NCI-H774 (cell line): ENCODE measurements at places on chromosomes 11 and 22.

GRCh38 chr22:26725012-26725676 is 67.8 kb downstream of the MIAT start:
- DNase-seq: no peak

DNA sequence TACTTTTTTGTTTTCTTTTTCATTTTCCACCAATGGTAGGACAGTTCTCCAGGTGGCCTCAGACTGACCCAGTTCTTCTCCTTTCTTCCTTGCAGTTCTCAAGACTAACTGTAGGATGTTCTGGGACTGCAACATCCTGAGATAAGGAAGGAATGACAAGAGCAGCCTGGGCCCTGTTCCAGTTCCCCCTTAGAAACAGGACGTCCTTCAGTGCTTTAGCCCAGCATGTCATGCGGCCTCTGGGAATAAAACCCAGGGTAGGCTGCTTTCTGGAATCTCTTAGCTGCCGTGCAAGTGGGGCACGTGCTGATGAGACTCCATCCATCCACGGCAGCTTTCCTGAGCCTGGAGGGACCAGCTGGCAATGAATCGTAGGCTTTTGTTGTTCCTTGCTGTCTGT is 24.0 kb upstream of the CADM1 start:
- no peak for DNase-seq

GRCh38 chr11:46326813-46327416 is 20.3 kb upstream of the DGKZ start:
- no peak for DNase-seq

DNA sequence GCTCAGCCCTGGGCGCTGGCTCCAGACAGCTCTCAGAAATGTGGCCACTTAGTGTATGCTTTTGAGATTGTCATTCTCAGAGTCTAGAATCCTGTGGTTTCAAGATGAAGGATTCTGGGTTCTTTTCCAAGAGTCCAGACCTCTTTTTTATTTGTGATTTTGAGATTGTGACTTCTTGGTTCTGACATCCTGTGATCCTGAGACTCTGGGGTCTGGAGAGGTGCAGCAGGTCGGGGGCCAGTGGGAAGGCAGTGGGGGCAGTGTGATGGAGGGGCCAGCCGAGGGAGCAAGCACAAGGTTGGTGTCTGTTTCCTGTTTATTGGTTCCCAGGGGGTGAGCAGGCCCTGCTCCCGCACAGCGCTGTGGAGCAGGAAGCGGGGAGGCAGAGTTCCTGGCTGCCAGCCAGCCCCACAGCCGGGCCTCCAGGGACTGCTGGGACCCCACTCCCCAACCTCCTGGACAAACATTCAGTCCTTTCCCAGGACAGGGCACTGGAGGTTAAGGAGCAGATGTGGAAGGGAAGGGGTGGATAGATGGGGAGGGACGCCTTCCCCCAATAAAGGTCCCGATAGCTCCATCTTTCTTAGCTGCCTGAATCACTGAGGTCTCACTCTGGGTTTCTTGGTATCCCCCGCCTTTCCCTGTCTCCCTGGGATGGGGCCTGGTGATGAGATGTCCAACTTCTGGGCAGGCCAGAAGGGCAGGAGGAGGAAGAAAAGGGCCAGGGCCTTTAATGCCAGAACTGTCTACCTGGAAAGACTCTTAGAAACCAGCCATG is 13.7 kb downstream of the ARHGEF17 start:
- DNase-seq: no peak

- no peak for DNase-seq
Observed at GRCh38 chr11:130097285-130097684, 27.6 kb downstream of the APLP2 start.

DNA sequence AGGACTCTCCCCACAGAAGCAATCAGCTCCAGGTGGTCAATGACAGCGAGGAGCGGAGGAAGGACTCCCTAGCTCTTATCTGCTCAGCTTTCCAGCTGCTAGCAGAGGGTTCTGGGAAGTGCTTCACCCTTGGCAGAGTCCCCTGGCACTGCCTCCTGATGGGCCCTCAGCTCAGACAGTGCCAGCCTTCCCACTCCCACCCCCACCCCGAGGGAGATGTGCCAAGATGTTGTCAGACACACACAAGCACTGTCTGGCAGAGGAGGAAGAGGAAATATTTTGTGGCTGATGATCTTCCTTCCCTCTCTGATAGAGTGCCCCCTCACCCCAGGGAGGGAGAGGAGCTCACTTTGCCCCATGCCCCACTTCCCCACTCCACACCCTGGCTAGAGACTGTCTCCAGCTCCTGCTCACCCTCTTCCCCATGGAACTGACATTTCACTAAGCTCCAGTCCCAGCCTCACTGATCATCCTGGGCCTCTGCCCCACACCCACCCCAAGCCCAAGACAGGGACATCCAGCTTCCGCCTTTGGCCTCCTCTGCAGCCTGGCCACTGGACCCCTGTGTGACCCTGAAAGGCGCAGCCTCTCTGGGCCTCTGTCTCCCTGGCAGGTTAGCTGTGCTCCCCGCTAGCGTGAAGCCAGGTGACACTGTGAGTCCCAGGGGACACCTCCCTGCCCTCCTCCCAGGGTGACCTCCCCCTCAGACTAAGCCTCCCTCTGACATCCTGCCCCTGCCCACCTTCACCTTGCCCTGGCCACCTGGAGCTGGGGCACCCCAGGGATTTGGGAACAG is 44.5 kb downstream of the SLCO2B1 start:
- DNase-seq: no peak

DNA sequence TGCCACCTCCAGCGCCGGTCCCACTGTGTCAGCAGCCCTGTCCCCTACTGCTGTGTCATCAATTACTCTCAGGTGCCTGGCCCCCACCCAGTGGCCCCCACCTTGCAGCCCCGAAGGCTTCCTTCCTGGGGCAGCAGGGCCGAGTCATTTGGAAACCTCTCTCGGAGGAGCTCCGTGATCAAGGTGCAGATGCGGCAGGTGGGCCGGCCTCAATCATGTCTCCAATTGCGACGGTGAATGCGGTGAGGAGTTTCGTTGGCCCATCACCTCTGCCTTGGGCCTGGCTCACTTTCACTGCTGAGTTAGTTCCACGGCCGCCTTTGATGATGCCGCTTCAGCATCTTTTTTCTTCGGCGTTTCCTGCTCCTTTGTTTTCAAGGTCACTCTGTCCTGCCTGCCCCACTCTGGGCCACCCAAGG is 11.3 kb upstream of the CXCR5 start:
- DNase-seq: no peak

DNA sequence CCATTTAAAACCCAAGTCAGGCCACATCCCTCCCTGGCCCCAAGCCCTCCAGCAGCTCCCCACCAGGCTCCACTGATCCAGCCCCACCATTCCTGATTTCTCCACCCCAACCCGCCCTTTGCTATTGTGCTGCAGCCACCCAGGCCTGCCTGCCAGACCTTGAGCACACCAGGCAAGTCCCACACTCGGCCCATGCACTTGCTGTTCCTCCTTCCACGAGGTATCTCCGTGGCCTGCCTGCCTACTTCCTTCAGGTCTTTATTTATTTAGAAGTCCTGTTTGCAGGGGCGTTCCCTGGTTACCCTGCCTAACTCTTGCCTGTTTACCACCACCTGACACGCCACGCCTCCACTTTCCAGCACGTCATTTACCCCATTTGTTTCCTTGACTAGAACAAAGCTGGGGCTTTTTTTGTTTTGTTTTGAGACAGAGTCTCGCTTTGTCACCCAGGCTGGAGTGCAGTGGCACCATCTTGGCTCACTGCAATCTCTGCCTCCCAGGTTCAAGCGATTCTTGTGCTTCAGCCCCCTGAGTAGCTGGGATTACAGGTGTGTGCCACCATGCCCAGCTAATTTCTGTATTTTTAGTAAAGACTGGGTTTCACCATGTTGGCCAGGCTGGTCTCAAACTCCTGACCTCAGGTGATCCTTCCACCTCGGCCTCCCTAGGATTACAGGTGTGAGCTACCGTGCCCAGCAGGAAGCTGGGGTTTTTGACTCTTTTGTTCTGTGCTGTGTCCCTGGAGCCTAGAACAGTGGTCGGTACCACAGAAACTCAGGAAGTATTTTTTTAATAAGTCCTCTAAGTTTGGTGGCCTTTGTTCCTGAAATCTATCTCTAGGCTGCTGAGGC is 6.7 kb downstream of the CENPM start:
- DNase-seq: peak; percentile 59

- no peak for DNase-seq
Observed at GRCh38 chr11:16860617-16861016, 122.2 kb downstream of the C11orf58 start.

DNA sequence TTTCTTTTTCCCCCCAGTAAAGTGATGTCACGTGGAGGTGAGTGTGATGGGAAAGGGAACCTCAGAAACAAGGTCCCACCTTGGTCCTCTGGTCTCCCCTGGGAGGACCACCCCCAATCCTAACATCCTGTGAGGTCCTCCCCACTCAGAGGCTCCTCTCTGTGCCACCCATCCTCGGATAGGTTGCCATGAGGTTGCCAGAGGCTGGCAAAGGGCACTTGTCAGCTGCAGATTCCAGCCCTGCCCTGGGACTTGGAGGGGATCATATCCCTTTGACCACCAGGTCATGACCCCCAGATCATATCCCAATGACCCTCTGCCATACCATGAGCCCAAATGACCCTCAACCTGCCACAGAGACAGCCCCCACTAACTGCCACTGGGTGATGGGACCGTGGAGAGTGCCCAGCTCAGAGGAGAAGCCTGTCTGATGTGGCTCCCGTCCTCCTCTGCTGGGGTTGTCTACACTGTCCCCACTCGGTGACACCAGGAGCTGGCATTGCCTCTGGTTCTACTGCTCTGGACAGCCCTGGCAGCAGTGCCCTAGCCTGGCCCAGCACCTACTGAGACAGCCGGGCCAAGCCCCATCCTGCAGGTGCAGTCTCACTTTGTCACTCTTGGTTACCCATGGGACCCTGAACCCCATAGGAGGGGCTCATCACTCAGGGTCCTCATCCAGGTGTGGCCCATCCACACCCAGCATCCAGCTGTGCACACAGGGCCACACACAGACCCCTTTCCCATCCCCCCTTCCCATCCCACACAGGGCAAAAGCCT is 90.2 kb upstream of the KCNQ1OT1 start:
- no peak for DNase-seq

DNA sequence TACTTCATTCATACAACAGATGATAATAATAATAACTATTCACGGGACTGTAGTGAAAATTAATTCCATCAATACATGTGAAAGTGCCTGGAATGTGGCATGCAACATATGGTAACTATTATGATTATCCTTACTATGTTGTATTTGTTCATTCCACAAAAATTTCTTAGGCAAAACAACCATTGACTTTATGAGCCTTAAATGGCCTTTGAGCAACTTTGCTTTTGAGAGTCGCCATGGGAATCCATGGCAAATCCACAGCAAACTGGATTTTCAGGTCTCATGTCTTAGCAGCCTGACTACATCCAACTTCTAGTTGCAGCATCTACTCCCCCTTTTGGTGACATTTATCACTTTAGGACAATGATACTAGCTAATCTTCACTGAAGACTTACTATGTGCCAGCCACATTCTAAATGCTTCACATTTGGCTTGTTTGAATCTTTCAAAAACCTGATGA is 56.8 kb downstream of the SLC1A2 start:
- DNase-seq: no peak

- no peak for DNase-seq
Observed at GRCh38 chr11:71433648-71434450, 14.3 kb downstream of the DHCR7 start.
